Substantia nigra (tissue), 51 donors: ENCODE measurements at places on chromosomes 4 and X.

- no peak for DNase-seq
These were observed 76.6 kb upstream of the CXXC4 start for GRCh38 chr4:104571341-104571740.

DNA sequence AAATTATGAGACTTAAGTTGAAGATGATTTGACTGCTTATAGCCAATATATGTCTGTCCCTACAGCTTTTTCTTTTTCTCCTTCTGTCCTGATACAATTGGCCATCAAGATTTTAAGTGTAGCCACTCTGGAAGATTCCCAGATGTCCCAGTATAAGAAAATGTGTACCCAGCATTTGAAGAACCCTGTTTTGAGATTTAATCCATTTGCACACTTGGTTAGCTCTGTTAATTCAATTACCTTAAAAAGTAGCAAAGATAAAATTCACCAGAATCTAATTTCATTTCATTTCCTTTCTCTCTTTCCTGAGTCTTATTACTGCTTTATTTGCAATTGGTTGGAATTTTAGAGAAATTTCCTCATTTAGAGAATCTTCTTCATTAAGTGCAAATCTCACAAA is 81.4 kb downstream of the DDIT4L start:
- no peak for DNase-seq

DNA sequence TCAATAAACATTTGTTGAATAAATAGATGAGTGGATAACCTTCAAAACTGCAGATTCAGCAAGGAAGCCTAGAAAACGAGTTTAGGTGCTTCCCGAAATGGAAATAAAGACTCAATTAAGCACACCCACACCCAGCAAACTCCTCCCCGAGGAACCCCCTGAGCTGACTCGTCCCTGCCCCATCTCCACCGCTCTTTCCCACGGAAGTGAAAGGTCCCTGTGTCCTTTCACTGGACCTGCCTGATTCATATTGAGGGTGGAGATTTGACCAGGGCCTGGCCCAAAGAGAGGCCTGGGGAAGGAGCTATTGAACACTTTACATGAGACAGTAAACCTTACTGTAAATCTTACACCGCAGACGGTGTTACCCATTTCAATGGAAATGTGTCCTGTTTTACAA is 129.1 kb downstream of the CPZ start:
- no peak for DNase-seq

- DNase-seq = no peak
These were observed 59.0 kb downstream of the PCGF3 start for GRCh38 chr4:764405-765169.

- no peak for DNase-seq
These were observed 125.0 kb downstream of the ARHGAP6 start for GRCh38 chrX:11540532-11541377.

- peak; percentile 8 for DNase-seq
These were observed 33.6 kb upstream of the NOCT start for GRCh38 chr4:138981930-138982390.
